ENCODE measurements at places on chromosomes 12 and 14.

GRCh38 chr12:52964556-52965336, 15.8 kb downstream of the KRT18 start:
- no peak for DNase-seq

- DNase-seq = peak; percentile 55
Measured at GRCh38 chr12:92469837-92470236, 233.0 kb upstream of the PLEKHG7 start.

GRCh38 chr12:71439362-71439612, 311 bp upstream of the LGR5 start:
- DNase-seq = no peak

DNA sequence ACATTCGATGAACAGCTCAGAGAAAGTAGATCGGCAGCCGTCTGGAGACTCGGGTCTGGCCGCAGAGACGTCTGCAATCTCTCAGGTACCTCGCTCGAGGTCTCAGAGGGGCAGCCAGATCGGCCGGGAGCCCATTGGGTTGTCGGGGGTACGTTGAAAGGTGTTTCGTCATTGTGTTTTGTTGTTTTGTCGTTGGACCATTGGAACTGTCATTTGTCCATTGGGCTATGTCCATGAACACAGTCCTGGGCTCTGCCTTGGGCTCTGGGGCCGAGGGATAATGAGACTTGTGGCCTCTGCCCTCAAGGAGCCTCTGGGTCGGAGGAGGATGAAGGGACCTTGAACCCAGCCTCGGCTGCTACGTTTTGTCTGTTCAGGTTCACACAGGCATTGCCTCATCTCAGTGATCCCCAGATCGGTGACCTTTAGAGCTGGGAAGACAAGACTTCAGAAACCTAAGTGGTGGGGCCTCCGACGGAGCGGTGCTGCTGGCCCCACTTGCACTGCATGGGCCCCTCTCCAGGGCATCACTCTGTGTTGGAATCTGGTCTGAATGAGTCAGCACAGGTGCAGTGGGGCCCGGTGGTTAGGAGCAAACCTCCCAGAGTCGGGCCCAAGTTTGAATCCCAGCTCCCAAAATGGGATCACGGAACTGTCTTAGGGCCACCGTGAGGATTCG, 23.6 kb upstream of the MLXIP start:
- no peak for DNase-seq

GRCh38 chr14:104978746-104979691, 845 bp upstream of the AHNAK2 start:
- no peak for DNase-seq

GRCh38 chr12:109140560-109140959, 24.2 kb downstream of the ACACB start:
- DNase-seq = no peak

DNA sequence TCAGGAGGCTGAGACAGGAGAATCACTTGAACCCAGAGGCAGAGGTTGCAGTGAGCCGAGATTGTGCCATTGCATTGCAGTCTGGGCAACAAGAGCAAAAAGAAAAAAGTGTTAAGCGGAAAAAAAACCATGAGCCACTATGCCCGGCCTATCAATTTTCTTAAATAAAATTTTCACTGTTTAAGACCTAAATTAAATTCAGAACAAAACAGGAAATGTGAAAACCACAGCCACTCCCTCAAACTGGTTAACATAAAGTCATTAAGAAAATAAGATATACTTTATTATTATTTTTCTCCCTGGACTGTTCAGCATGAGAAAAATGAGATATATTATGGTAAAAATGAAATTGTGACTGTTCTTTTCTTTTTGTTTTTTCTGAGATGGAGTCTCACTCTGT, 44.6 kb upstream of the GCH1 start:
- no peak for DNase-seq

GRCh38 chr14:89728964-89729363, 225.6 kb downstream of the EFCAB11 start:
- peak; percentile 22 for DNase-seq

GRCh38 chr14:99910337-99911309, 117.4 kb downstream of the EML1 start:
- DNase-seq = peak; percentile 71

DNA sequence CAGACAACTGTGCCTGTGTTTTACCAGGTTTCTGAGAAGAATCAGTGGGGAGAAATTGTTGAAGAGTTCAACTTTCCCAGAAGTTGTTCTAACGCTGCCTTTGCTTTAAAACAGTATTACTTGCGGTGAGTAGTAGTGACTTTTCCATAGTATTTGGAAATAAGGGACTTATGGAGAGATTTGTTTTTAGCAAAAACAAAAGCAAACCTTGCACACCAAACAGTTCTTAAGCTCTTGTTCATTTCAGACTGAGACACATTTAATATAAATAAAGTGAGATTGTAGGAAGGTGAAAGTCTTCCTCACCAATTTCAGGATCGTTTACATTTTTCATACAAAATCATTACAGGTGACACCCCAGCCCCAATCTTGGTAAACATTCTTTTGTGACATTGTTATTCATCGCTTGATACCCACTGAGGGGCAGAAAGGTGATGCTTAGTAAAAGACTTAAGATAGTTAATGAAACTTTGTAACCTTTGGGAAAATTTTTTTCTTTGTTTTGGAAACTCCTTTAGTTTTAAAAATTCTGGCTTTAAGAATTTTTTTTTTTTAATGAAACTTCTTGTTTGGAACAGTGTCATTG, 1.8 kb downstream of the ARID2 start:
- DNase-seq = peak; percentile 11

GRCh38 chr12:318759-319515, 56.3 kb upstream of the SLC6A13 start:
- DNase-seq = no peak

DNA sequence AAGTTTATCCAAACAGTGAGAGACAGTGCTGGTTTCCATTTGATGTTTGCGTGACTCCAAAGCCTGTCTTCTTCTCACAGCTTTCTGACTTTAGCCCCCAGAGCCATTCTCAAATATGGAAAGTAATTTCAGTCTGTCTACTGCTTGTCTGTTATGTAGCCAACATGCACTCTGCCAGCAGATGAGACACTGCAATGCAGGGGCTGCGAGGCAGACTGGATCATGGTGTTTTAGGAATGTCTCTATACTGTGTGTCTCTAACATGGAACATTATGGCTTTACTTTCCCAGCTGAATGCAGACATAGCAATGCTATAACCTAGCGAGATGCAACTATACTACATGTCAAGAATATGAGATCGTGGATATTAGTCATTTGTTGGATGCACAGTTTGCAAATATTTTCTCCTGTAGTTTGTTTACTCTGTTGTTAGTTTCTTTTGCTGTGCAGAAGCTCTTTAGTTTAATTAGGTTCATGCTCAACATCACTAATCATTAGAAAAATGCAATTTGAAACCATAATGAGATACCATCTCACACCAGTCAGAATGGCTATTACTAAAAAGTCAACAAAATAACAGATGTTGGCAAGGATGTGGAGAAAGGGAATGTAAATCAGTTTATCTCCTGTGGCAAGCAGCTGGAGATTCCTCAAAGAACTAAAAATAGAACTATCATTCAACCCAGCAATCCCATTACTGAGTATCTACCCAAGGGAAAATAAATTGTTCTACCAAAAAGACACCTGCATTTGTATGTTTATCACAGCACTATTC, 235.8 kb upstream of the TMTC1 start:
- no peak for DNase-seq

GRCh38 chr12:72273499-72273837, 1.3 kb downstream of the TRHDE start:
- DNase-seq = no peak

GRCh38 chr12:91333966-91334365, 151.3 kb upstream of the DCN start:
- DNase-seq = no peak

GRCh38 chr12:131011165-131012079, 57.7 kb downstream of the ADGRD1 start:
- DNase-seq = no peak

- DNase-seq = no peak
Measured at GRCh38 chr14:77281852-77282410, 10.9 kb upstream of the NGB start.

DNA sequence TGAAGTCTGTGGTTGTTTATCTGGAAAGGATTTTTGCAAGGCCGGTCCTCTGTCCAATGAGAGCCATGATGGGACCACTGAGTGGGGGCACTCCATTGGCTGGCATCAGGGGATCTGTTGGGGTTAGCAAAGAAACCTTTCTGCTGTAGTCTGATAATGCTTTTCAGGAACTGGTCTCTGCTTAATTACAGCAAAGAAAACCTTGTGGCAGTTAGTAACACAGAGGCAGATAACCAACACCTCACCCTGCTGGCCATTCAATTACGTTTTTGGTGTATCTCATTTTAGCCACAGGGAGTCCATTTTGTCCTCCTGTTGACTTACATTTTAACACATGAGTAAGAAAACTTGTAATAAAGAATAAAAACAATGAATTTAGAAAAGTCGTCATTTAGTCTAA, 629.3 kb upstream of the MDGA2 start:
- no peak for DNase-seq

GRCh38 chr12:15446807-15447206, 124.5 kb downstream of the PTPRO start:
- peak; percentile 99 for DNase-seq

DNA sequence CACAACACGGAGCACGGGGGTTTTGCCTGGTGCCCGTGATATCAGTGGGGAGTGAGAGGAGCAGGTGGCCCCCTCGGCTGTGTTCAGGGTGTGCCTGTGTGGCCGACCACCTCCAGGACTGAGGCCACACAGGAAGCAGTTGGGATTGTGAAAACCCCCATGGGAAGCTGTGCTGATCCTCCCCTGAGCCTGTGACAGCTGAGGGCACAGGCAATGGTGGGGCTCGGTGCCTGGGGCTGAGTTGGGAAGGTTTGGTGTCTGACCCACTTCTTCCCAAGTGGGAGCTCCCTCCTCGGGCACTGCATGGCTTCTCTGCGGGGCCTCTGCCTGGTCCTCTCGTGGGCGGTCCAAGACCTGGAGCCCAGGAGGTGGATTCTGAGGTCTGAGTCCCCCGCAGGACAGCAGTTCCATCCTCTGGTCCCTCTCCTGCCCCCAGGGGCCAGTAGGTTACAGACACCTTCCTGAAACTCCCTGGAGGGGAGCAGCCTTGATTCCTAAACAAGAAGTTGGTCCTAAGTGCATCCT, 17.9 kb downstream of the PACS2 start:
- DNase-seq = no peak

- peak; percentile 89 for DNase-seq
Measured at GRCh38 chr14:67738740-67739504, 37.2 kb downstream of the RDH12 start.

DNA sequence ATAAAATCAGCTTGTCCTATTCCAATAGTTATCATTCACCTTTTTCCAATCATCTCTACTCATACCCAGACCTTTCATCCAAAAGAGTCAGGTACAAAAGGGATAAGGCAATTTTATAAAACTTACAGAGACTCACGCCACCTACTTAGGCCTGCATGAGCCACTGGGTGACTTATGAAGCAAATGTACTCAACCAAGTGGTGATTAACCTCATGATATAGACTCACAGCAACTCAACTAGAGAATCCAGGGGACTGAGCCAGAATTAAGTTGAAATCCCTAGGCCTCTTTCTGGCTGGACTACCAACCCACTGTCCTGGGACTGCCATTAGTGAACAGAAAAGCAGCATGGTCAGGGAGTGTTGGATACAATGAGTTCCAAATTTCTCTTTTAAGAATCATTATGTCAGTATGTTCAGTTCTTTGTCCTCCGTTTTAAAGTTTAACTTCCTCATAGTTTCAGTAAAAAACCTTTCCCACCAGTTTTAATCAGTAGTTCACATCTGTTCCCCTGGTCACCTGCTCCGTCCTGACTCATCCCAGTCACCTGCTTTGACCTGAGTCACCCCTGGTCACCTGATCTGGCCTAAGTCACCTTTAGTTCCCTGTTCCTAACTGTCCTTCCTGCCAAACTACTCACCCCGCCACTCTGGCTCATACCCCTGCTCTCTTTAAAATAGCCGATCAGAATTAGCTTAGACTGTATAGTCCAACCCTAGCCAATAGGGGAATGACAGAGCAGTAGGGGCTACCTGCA, 36.8 kb downstream of the SPTSSA start:
- peak; percentile 7 for DNase-seq

- DNase-seq = no peak
Measured at GRCh38 chr14:96617635-96618034, 115.5 kb downstream of the PAPOLA start.

- no peak for DNase-seq
Measured at GRCh38 chr12:12305568-12306300, 38.9 kb upstream of the LRP6 start.

DNA sequence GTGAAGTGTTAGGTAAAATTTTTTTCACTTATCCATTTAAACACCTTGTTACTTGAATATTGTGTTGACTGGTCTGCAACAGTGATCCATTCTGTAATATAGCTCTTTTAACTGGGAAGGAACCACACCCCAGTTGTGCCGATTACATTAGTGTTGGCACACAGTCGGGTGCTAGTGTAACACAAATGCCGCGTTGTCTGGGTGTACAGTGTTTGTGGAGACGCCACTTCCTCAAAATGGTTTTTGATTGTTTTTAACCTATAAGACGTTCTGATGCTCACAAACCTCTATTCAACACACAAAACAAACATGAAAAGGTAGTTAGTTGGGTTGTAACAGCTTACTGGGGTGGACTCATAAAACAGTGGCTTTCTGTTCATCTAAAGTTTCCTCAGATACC, 48.0 kb upstream of the TRAF3 start:
- DNase-seq = no peak

DNA sequence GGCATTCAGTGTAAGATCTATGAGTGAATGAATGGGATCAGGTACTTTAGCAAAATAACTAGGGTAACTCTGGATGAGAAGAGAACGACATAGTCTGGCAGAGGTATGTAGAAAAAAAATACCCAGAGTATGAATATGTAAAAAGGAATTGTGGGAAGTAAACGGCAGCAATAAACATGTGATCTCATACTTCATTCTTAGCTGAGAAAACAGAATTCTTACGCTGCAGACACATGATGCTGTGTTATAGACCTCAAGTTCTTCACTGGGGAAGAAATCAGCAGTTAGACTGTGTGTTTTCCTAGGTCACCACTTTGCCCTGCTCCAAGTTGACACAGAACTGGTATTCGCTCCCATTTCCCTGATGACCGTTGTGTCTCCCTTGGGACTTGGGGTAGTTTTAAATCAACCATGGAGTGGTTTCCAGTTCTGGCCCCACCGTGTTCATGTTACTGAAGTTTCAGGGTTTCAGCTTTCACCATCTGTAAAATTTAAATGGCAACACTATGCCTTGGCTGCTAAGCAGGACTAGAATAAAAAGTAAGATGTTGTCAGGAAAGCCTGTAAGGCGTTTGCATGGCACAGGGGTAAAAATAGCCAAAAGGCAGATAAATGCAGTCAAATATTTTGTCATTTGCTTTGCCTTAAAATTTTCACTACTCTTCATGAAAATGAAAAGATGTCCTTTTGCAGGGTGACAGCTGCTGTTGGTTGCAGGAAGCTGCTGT, 223.7 kb downstream of the PELI2 start:
- no peak for DNase-seq

Data from epithelial cell of esophagus (primary cell).